AG08395 (cell line): ENCODE measurements at places on chromosomes 1 and 21.

DNA sequence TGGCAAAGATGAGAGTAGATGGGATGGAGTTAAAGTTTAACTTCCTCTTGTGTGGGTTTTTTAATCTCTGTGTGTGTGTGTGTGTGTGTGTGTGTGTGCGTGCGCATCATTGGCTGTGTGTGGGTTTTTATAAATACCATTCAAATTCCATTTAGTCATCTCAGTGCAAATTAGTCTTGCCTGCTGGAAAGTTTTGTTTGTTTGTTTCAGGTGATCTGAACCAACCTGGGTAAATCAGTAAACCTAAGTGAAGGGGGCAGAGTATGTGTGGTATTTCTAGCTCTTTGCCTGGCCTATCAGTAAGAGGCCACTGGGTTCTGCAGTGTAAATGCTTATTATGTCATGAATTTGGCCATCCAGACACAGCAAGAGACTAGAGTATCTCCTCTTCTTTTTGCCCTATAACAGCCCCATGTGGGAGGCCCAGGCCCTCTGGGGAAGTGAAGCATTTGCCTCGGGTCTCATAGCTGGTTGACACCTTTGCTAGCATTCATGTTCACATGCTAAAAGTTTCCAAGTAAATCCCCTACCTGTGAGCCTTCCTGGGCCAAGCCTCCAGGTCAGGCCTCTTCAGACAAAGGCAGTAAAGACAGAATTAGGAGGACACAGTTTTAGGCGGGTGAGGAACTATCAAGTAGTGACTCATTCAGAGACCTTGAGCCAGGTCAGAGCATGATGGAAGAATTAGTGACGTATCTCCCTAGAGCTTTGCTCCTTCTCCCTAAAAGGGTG is 14.7 kb downstream of the INTS3 start:
- peak; percentile 30 for DNase-seq

- no peak for DNase-seq
Observed at GRCh38 chr1:22520871-22521270, 42.4 kb upstream of the EPHA8 start.

- DNase-seq: no peak
Observed at GRCh38 chr1:193456811-193457280, 270.4 kb upstream of the B3GALT2 start.

GRCh38 chr21:25496825-25497482 is 110.3 kb downstream of the MRPL39 start:
- peak; percentile 18 for DNase-seq
